ENCODE measurements at places on chromosomes 6 and 20. TPM values are rescaled to one million over a fixed set of nuclear protein-coding genes. Genes with fewer than 3 reads are reported as not detected.
A peak's percentile ranks its signal among the peaks of the same experiment; 100 is the strongest.

DNA sequence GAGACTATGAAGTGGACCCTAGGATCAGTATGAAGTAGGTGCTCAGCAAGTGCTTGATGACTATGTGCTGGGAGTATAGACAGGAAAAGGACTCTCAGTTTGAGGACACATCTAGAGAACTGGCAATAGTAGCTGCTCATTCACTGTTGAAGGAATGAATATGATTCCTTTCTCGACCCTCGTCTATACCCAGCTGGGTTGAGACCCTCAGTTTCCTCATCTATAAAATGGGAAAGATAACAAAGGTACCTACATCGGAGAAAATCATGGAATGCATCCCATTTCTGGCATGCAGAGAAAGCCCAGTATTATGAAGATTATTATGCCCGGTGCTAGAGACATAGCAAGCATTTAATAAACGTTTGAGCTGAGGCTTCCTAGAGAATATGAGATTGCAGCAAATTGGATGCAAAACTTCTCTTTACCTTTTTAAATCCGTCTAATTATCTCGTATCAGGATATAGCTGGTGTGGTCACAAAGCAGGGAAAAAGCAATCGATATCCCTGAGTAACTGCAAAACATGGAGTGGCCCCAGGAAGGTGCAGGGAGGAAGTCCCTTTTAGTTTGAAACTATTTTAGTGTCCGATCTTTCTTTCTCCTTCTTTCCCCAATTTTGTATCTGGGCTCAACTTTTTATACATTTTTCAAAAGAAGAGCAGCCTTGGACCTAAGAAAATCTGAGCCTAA, 2.8 kb upstream of the PCK1 start:
- no peak for DNase-seq

DNA sequence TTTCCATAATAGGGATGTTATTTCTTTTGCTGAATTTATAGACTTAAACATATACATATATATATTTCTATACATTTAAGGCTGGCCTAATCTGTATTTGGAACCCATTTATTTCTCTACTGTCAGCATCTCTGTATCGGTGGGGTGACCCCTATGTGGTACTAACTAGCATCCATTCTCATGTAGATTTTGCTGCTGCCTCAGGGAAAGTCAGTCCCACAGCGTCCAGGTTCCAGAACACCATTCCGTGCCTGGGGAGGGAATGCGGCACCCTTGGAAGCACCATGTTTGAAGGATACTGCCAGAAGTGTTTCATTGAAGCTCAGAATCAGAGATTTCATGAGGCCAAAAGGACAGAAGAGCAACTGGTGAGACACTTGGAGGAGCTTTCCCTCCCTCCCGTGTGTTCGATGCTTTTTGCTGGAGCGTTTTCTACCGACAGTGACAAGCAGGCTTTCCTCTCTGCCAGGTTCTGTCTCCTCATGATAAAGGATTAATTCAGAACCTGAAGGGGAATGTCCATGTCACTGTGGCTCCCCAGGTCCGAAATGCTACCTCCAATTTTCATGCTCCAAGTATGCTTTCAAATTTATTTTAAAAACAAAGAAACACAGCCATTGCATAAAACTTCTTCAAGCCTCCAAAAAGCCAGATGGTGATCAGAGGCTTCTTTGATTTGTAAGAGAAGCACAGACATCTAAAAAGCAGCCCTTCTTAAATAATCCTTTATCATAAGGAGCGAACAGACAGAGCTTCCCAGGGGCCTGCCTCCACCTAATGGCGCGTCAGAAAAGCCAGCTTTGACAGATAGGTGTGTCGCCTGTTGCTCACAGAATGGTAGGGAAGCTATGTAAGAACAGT, 13.1 kb downstream of the TNFAIP3 start:
- no peak for DNase-seq

DNA sequence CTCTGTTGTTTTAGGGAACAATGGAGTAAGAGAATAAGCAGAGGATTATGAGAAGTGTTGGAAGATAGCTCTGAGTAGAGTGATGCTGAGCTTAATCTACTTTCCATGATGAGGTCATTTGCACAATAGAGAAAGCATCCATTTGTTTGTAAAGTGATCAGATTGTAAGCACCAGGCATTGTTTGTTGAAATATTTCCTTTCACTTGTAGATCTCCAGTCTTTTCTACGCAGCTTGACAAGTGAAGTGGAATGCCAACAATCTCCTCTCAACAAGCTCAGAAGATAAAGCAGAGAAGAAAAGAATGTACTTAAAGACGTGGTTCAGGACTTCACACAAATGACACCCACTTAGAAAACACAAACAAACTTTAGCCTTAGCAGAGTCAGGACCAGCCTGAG, 80.1 kb upstream of the MARCKS start:
- no peak for DNase-seq

- DNase-seq: no peak
Measured at GRCh38 chr20:39144757-39145156, 182.6 kb downstream of the DHX35 start.

DNA sequence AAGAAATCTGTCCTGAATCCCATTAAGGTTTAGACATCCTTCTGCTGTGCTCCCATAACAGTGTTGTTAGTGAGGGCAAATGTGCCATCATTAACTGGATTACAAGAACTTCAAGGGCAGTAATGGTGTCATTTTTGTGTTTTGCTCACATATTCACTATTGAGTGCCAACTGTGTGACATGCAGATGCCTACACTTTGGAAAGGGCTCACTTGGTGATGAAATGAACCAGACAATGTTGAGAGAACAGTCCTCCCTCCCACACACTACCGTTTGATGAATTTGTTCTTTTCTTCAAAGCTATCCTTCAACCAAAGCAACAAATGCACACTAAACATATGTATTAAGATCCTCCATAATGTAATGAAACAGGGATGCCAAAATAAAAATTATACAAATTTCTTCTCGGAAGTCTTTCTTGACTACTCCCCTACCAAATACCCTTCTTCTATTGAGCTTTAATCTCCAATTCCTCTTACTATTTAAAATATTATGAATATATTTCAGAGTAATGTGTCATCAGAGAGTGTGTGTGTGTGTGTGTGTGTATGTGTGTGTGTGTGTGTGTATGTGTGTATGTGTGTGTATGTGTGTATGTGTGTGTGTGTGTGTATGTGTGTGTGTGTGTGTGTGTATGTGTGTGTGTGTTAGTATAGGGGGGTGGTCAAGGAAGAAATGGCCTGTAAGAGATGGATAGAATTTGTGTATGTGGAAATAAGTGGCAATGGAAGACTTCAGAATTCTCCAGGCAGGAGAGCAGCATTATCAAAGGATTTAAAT, 92.3 kb upstream of the ENPP5 start:
- no peak for DNase-seq

- no peak for DNase-seq
Measured at GRCh38 chr20:12925863-12926793, 82.6 kb upstream of the SPTLC3 start.

DNA sequence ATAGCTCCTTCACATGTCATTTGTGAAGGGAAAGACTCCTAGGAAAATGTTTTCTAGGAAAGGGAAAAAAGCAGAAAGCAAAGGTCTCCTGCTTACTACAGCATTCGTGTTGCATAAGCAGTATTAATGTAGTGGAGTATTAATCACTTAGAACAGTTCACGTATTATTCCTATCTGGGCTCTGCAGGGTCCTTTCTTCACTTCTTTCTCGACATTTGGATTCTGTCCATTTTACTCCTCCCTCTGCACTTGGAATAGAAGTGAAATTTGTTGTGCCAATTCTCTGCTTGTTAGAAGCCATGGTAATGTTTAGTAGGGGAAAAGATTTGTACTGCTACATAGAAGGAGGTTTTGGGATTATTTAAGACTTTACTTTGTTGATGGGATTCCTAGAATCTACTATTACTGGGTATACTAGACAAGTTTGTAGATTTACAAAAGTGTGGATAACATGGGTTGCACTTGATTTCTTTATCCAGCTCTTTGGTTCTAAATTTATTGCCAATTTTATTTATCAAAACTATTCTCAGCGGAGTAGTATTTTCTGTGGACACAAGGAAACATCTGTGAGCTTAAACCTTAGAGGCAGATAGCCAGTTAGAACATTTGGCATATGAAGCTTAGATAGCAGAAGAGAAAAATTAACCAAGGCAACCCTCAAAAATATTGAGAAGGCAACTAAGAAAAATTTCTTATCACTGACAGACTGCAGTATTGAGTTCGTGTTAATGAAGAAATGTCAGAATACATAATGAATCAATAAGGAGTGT, 108.4 kb upstream of the ESR1 start:
- no peak for DNase-seq

GRCh38 chr20:13953227-13953626, 37.2 kb downstream of the SEL1L2 start:
- DNase-seq: peak; percentile 1

DNA sequence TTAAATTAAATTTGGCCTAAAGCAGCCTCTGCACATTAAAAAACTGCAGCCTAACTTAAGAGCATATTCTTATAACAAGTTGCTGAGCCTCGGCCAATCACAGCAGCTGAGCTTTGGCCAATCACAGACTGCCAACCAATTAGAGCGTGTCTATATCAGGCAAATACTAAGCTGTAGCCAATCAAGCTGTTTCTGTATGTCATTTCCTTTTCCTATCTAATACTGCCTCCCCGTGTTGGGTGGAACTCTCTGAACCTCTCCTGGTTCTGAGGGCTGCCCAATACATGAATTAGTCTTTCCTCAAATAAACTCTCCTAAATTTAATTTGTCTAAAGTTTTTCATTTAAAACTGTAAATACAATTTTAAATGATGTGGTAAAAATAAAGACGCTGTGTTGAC, 3.9 kb upstream of the TMEM244 start:
- DNase-seq: no peak

DNA sequence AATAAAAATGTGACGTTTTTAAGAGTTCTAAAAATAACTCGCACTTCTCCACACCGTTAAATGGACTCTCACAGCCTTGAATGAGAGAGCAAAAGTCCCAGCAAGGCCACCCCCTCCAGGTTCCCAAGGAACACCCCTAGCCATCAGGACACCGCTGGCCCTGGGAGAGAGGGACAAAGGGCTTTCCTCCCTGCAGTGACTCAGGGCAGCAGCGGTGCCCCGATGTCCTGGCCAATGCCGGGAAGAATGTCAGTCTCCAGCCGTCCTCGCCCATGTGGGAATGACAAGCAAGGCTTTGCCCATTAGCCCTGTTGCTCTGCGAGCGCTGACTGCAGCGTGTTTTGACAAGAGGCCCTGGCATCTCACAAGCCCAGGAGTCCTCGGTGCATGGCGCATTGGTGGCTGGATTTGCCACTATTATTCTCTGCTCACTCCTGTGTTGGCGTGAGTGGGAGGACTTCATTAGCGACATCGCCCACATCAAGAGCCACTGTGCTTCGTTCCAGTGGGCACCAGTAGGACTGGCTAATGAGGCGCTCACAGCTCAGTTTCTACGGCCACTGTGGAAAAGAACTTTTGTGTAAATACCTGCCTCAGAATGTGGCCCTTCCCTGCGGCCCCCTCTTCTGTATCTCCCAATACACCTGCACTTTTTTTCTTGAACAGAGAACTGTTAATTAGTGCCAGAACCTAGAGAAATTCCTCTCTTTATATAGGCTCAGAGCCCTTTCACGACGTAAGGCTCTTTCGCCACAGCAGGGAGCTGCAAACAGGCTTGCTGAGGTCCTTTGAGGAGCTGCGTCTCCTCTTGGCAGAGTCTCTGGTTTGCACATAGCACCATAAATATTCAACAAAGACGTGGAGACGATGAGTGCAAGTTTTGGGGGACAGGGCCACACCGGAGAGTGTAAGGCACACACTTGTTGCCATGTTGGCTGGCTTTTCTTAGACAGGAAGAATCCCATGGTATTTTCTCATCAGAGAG, 336.6 kb downstream of the TAF4 start:
- DNase-seq: no peak

GRCh38 chr6:18261877-18262276, 2.5 kb downstream of the DEK start:
- DNase-seq: no peak

DNA sequence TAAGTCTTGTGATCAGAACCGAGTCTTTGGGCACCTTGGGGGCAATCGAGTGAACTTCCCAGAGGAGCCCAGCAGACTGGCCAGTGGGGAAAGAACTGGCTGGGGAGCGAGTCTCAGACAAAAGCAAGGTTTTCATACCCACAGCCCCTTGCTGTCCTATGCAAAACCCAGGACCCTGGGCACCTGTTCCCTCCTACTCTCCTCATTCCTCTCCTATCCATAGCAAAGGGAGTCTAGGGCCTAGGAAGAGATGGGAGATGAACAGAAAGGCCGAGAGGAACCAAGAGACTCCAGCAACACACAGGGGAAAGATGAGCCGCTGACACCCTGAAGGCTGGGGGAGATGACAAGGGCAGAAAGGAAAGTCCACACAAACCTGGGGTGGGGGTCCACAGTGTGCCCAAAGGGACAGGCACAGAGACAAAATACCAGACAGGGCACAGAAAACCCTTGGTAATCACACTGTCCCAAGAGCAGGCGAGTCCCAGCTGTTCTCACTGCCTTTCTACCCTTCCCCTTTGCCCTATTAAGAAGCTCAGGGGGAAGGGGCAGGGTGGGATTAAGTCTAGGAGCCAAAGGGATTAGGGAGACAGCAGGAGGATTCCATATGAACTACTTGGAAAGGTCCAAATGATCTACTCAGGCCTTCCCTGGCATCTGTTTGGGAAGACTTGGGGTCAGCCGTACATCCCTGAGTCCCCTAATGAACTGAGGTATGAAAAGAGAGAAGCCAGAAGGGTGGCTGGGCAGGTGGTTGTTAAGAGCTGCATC, 6.5 kb downstream of the PPP1R18 start:
- DNase-seq: no peak

DNA sequence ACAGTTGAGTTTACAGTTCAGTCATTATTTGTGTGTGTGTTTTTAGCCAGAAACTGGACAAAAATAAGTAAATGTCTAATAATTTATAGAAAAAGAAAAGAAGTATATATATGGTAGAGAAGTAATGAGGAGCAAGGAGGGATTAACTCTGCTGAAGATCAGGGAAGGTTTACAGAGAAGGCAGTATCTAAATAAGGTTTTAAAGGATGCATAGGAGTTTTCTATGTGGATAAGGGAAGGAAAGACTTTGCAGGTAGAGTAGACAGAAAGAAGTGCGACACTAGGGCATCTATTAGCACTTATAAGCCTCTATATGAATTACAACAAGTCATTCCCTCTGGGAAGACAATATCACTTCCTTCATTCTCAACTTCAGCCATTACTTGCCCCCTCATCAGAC, 34.3 kb downstream of the ISM1 start:
- no peak for DNase-seq

- DNase-seq: no peak
Measured at GRCh38 chr20:1824834-1825233, 70.4 kb upstream of the SIRPA start.

The ZKSCAN8 gene
- total RNA-seq: 20.3 TPM

The PRR18 gene
- 0.27 TPM for total RNA-seq

The MRPS10 gene
- total RNA-seq: 36.7 TPM

The KCNS1 gene
- 0.54 TPM for total RNA-seq
